ENCODE measurements at places on chromosomes 2 and 18.

GRCh38 chr2:227748079-227748478, 2.4 kb downstream of the SCYGR8 start:
- no peak for DNase-seq

DNA sequence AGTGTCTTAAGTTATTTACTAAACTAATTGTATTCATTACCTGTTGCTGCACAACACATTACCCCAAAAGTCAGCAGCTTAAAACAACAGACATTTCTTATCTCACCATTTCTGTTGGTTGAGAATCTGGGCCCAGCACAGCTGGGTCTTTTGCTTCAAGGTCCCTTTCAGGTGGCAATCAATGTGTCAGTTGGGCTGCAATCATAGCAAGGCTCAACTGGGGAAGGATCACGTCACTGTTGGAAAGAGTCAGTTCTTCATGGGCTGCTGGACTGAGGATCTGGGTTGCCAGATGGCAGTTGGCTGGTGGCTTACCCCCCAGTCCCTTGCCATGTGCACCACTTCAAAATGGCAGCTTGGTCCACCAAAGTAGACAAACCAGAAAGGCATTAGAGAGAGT, 261.2 kb downstream of the SUCLG1 start:
- no peak for DNase-seq

DNA sequence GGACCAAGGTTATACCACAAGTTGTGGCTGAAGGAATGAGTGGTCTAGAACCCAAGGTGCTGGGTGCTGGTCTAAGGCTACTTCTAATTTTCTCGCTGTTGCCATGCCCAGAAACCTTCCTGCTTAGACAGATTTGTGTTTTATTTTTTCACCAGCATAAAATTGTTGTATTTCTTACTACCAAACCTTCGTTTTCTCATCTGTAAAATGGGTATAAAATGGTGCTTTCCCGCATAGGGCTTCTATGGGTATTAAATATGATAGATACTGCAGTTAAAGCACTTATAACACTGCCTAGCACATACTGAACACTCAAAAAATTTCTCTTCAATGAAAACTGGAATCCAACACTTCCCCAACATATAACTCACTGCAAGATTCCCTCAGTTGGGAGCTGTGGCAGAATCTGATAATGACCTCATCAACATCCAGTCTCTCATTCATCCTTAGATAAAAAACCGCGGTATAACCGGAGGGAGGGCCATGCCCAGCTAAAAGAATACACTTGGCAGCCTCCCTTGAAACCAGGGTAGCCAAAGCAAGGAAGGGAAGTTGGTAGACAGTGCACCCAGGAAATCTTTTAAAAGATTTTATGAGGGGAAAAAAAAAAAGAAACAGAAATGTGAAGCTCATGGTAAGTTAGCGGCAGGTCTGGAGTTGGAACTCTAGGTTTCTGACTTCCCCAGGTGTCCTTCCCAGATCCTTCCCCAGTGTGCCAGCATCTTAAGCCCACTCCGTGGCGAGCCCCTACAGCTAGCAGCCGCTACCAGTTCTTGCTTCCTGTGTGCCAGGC, 1.2 kb downstream of the NEMP2 start:
- no peak for DNase-seq

DNA sequence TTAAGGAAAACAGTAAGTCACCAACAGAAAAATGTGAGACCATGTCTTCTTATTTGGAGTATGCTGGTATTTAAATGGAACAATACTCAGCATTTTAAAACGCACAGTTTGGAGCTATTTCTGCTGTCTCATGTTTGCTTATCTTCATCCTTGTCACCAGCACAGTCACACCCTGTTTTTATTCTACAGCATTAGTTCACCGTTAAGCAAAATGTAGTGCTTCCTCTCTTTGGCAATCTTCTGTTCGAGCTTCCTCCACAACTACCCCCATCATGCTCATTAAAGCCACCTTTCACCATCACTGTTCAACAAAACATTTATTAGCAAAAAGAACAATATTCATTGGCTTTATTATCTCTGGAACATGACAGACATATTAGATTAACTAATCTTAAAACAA, 64.0 kb downstream of the SLC40A1 start:
- no peak for DNase-seq

DNA sequence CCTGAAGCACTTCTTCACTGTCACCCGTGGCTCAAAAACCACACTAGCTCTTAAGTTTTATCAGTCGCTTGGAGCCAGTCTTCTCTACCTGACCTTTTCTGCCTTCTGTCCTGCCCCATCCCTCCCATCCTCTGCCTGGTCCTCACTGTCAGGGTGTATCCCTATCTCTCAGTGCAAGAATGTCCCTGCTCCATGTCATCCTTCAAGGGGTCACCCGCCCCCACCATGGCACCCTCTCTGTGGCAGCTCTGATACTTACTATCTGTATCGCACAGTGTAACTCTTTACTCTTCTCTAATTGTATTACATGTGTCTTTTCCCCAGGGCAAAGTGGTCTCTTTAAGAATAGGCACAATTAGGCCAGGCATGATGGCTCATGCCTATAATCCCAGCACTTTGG, 4.4 kb downstream of the VAMP5 start:
- no peak for DNase-seq

DNA sequence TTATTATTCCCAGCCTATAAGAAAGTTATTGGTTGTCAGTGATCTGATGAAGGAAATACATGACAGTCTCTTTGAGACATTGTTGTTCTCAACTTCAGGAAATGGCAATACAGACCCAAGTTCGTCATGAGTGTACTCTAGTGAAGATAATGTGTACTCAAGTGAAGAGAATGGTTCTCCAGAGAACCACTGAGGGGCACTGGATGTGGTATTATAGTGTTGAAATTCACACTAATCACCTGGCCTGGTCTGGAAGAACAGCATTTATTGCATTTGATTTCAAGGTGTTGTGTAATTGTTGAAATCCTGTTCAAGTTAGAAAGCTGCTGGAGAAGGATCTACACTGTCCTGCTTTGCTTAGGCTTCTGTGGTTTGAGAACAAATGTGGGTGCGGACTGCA, 23.4 kb upstream of the OTX1 start:
- DNase-seq, result no peak

DNA sequence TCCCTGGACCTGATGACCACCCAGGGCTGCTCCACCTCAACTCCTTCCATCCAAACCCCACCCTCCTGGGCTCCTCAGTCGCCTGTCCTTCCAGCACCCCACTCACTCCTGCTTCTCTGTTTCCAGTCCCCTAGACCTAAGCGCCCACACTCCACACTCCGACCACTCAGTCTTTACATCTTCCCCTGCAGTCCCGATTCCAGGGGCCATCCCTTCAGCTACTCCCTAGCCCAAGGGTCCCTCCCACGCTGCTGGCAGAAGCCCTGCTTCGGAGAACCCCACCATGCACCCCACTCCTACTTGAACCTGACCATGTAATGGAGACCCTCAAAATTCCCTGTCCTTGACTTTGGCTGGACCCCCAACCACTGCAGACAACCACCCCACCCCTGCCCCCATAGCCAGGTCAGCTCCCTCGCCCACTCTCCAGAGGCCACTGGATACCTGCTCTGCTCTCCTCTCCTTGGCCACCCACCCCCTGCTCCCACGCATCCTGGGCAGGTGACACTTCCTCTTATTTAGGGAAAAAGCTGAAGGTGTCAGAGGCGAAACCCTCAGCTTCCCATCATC, 28.2 kb downstream of the EMX1 start:
- no peak for DNase-seq

- DNase-seq, result no peak
Observed at GRCh38 chr2:45923701-45924100, 272.2 kb downstream of the PRKCE start.

DNA sequence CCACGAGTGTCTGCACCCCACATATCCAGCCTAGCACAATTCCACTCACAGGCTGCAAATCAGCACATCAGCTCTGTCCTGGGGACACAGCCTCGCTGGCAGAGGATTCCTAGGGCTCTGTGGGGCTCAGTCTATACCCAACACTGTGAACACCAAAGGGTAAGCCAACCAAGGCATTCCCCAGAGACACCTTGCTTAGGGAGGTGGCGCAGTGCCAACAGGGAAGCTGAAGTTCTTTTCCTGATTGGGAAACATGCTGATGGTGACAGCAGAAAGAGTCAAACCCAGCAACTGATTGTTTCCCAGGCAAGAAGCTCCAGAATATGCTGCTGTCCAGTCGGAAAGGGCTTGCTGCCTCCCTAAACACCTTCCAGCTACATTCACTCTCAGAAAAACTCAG, 55.8 kb downstream of the TTC32 start:
- DNase-seq, result peak; percentile 43

GRCh38 chr2:9770006-9770307, 73.3 kb upstream of the TAF1B start:
- no peak for DNase-seq

GRCh38 chr2:240436683-240437550, 1.5 kb downstream of the GPC1 start:
- DNase-seq, result no peak

- no peak for DNase-seq
Observed at GRCh38 chr2:181781078-181781786, 100.9 kb upstream of the NEUROD1 start.

- no peak for DNase-seq
Observed at GRCh38 chr2:16375351-16375750, 290.3 kb downstream of the CYRIA start.

DNA sequence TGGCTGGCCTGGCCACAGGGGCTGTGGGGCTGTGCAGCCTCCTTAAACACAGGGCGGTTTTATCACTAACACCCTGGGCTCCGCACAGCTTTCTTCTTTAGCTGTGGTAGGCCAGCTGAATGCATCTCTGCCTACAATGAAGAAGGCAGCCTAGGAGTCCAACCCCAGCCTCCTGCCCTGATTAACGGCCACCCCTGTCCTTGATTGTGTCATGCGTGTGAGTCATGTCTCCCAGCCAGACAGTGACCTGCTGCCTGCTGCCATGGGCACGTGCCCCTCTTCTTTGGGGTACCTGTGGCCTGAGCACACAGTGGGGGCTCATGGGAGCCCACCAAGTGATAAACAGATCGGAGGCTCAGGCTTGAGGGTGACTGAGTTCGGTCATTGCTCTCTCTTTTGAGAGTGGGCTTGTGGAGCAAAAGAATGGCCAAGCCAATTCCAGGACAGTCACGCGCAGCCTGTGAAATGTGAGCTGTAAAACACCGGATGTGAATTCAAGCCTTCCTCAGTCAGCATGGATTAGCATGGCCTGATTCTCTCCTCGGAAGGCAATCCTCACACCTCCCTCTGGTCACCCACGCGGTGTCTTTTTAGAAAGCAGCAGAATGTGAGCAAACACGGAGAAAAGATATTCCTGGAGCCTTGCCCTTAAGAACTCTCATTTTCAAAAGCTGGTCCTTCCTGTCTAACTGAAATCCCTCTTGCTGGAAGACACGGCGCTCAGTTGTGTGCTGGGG, 144.1 kb downstream of the CELF4 start:
- no peak for DNase-seq

DNA sequence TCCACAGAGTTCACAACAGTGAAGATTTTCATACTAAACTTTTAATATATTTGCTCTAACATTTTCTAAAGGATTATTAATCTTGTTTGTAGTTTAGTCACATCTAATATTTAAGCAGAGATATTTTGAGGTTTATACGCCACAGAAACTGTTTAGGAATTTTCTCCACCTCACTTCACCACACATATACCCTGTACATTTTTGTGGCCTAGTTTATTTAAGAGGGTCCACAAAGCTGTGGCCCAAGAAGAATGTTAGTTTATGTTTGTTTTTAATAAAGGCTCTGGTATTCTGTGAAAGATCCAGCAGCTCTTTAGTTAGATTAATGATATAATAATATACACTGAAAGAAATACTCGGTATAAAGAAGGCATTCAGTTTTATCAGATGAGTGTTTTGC, 132.7 kb upstream of the TTC27 start:
- DNase-seq, result no peak

- DNase-seq, result peak; percentile 7
Observed at GRCh38 chr2:28117104-28117596, 226.6 kb downstream of the BABAM2 start.

DNA sequence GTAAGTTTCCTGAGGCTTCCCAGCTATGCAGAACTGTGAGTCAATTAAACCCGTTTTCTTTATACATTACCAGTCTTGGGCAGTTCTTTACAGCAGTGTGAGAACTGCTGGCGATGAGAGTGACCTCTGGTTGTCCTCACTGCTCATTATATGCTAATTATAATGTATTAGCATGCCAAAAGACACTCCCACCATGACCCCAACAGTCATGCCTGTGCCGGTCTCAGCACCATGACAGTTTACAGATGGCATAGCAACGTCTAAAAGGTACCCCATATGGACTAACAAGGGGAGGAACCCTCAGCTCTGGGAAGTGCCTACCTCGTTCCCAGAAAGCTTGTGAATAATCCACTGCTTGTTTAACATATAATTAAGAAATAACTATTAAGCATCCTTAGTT, 8.1 kb upstream of the IL1A start:
- DNase-seq, result no peak

GRCh38 chr2:13260402-13260801, 543.7 kb downstream of the TRIB2 start:
- no peak for DNase-seq

DNA sequence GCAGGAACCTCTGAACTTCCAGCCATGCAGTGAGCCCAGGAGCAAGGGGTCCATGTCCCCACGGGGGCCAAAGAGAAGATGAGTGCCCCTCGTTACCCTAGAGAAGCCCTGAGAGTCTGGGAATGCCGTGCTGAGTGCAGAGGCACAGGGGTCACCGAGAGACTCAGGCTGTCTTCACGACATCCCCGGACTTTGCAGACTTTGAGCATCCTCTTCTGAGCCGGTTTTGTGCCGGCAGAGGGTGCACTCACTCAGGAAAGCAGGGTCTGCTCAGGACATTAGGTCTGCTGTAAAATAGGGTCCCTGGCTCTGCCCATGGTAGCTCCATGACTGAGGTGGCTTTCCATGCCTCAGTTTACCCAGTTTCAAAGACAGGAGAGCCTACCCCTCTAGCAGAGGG, 71.0 kb downstream of the GALNT14 start:
- DNase-seq, result no peak

DNA sequence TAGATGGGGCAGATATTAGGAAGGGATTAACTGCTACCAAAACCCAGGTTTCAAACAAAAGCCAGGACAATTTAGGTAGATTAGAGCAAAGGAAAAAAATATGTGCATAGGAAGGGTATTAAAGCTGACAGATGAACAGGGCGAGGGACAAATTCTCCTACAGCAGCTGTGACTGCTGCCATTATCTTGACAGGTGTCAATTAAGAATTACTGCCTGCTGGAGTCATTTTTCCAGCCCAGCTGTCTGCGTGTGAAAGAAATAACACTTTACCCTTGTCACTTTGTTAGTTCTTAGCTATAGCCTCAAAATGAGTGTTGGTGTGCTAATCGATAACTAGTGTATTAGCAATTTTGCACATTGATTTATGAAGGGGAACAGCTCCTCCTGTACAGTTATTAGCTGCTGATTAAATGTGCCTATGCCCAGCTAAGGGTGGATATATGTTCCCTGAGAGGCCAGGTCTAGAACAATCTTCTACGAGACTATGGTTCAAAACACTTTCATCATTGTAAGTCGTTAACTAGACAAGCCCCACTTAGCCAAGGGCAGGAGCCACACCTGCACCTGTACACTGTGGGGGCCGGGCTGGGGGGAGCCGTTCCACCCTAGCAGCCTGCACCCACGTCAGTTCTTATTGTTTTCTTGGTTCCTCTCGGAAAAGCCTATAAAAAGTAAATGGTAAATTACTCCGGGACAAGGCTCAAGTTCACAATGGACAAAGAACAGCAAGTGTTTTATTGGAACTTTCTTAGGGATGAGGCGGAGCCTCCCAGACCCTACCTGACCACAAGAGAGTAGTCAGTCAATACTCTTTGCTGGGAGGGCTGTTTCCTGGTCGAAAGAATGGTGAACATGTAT, 7.7 kb downstream of the TSHZ1 start:
- DNase-seq, result no peak

Data from body of pancreas (tissue), 4 donors.